Activated naive CD8-positive, alpha-beta T cell treated with anti-CD3 and anti-CD28 coated beads, Interleukin-2, amount 50 U/mL, for 24 hours (primary cell): ENCODE measurements at places on chromosomes 6 and 20.
A peak's percentile ranks its signal among the peaks of the same experiment; 100 is the strongest.

DNA sequence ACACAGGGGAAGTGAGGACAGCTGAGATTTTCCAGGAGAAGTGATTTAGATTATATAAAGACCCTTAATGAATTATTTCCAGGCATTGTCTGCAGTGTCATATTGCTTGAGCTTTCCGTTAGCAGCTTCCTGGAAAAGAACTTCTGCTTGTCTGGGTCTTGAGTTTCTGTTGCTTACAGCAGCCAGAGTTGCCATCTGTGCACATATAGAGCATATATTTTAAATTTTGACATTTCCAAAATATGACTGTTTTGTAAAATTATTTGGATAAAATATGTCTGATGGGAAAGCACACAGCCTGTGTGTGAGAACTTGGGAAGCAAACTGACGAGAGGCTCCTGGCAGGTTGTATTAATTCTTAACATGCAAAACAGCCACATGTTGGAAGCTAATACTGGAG is 21.0 kb upstream of the NKX2-2 start:
- no peak for DNase-seq

DNA sequence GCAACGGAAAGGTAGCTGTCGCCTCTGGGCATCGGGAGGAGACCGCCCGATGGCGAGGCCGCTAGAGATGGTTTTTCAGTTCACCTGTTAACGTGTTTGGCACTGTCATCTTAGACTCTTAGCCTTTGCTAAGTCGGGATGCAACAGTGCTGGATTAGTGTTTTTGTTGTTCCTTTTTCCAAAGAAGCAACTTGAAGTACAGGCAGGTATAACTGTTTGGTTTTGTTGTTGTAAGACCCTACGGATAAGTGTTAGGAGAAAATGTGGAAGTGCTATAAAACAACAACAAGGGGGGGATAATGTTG is 723 bp downstream of the MANEA start:
- DNase-seq = no peak

GRCh38 chr20:2805689-2806350 is 5.4 kb upstream of the CPXM1 start:
- no peak for DNase-seq

DNA sequence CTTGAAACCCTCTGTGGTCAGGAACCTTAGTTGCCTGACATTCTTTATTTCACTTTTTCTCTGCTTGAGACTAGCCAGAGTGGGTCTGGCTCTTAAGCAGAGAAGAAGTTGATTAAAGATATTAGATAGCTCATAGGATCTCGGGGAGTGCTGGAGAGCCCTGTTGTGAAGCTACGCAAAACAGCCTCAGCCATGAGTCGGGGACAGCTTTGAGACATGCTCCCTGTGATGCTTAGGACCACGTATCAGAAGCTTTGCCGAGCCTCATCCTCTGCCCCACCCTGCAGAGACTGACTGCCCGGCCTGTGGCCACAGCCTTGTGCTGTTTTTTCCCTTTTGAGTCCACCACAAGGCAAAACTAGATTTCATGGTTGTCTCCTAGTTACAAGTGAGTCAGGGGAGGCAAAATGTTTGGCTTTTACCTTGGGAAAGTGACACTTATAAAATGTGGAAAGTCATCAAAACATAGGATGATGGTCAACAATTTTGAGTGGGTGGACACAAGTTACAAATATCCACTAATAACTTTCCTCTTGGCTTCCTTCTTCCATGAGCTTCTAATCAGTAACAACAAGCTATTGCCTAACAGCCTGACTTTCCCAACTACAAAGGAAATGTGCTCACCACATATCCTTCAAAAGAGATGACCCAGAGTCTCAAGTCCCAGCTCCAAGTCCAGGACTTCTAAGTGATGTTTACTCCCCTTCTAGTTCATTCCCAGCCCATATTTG is 108.4 kb downstream of the JAG1 start:
- DNase-seq = no peak

GRCh38 chr6:31676322-31676903 is 4.5 kb downstream of the LY6G5C start:
- DNase-seq = no peak

- no peak for DNase-seq
Observed at GRCh38 chr6:4653141-4653540, 123.1 kb upstream of the CDYL start.

DNA sequence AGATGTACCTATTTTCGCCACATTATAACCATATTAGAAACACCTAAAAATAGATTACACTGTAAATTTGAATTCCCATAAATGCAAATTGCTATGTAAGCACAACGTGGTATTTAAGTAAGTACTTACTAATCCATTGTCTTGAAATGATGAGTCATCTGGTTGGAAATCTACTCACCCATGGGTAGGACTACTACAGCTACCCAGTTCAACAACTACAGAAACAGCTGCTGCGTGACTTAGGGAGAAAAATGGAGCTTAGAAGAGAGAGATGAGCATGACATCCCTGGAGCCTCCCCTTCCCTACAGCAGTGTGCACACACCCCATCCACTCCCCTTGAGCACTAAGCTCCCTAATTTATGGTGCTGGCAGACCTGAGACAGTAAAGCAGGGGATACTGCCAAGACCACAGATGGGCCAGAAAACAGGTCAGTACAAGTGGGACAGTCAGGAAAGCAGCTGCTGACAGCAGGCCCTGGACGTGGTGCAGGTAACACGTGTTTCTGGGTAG is 26.9 kb downstream of the RRAGD start:
- no peak for DNase-seq

- no peak for DNase-seq
Observed at GRCh38 chr6:158016571-158017383, 35.1 kb downstream of the SYNJ2 start.

DNA sequence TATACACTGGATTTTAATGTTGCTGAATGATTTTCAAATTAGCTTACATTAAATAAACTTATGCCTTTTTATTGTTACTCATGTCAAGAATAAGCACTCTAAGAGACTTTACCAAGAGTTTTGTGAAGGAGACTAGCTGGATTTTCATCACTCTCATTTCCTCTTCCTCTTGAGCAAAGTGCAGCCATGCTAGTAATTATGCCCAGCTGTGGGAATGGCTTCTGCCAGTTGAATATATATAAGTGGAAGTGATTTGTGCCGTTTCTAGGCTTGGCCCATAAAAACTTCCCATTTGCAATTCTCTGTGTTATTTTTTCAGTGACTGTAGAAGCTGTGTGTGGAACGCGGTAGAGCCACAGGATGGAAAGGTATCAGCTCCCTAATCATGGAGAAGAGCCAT is 255.8 kb downstream of the HDGFL1 start:
- DNase-seq = no peak

GRCh38 chr6:51266604-51267003 is 447.9 kb downstream of the TFAP2B start:
- DNase-seq = no peak

DNA sequence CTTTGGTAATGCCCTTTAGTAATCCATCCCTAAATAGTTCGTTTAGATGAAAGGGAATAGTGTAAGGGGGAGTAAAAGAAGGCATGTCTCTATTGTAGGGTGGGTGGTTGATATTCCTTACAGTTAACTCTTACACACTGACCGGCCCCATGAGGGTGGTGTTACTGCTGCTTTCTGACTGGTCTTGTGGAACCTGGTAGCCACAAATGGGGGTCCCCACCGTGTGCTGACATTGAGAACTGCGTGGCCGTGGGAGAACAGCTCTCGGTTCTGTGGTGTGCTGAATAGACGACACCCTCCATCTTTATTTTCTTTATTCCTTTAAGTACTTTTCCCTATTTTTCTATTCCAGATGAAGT is 19.3 kb downstream of the MRAP2 start:
- DNase-seq = no peak

- DNase-seq = no peak
Observed at GRCh38 chr20:58794510-58795180, 56.1 kb downstream of the GNAS-AS1 start.

GRCh38 chr20:23061734-23062561 is 12.5 kb upstream of the THBD start:
- no peak for DNase-seq

DNA sequence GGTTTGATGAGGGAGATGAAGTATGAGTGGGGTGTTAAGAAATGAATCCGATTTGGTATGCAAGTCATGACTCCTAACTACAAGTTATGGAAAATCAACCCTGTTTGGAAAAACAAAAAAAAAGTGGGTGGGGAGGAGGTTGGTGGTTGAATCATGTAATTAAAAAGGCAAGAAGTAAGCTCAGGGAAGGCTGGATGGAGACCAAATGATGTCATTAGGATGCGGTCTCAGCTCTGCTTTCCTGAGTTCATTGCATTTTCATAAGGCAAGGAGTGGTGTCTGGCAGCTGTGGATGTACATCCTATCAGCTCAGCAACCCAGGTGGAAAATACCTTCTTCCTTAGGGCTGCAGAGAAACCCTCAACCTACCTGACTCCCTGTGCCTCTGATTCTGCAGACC is 60.4 kb upstream of the AKAP12 start:
- DNase-seq = no peak

GRCh38 chr6:10587656-10588406 is 66.7 kb downstream of the GCNT2 start:
- DNase-seq = no peak

DNA sequence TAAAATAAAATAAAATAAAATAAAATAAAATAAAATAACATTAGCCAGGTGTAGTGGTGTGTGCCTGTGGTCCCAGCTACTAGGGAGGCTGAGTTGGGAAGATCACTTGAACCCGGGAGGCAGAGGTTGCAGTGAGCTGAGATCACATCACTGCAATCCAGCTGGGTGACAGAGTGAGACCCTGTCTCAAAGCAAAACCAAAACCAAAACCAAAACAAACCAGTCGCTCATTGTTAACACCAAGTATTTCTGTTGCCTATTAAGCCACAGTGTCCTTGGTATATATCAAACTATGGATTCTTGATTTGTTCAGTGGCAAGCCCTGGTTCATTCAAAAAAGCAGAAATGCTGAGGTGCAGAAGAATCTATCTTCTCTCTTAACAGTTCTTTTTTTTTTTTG is 65.7 kb downstream of the PYGB start:
- no peak for DNase-seq

DNA sequence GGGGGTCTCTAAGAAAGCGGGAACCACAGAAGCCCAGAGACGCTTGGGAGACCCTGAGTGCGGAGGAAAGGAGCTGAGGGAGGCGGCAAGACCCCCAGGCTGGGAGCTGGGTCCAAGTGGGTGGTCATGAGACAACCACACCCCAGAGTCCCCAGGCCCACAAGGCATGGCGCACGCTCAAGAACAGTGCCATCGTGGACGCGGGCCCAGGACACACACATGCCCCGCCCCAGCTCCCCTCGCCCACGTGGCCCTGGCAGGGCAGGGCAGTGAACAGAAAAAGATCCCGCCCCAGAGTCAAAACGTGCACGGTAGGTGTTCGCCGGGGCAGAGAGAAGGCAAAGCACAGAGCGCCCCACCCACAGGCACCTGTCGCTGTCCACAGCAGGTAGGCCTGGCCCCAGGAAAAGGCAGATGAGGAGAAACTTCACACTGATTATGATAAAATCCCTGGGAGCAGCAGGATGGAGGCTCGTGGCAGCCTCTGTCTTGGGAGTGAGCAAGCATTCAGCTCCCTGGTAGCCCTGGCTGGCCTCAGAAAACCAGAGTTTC is 50.0 kb downstream of the BPIFB1 start:
- no peak for DNase-seq

DNA sequence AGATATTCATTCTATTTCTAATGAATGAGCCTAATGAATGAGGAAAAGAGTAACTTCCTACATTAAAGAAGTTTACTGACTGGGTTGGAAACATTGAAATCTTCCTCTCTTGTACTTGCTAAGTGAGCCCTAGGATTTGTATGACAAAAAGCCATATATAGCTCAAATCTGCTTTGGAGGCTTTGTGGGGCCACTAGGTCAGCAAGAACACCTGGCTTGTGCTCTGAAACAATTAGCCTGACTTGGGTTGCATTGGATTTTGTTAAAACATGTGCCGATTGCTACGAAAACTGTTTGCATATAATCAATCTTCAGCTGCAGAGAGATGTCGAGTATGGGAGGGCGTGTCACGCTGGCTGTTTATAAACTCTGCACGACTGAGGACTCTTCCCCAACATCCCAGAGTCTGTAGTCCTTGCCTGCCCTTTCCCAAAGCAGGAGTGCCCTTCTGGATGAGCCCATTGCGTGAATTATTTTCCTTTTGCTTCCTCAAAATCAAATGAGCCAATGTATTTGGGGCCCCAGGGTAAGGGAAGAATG is 684.8 kb downstream of the DHX35 start:
- no peak for DNase-seq

DNA sequence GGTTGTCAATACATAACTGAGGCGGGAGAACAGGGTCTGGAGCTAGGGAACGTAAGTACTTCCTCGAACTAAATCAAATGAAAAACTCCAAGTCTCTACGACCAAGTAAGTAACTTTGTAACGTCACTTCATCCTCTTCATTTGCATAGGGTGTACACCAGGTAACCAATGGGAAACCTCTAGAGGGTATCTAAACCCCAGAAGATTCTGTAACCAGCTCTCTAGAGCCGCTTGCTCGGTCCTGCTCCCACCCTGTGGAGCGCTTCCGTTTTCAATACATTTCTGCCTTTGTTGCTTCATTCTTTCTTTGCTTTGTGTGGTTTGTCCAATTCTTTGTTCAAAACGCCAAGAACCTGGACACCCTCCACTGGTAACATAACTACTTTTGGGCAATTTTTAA is 133.5 kb upstream of the TMEM170B start:
- DNase-seq = no peak

DNA sequence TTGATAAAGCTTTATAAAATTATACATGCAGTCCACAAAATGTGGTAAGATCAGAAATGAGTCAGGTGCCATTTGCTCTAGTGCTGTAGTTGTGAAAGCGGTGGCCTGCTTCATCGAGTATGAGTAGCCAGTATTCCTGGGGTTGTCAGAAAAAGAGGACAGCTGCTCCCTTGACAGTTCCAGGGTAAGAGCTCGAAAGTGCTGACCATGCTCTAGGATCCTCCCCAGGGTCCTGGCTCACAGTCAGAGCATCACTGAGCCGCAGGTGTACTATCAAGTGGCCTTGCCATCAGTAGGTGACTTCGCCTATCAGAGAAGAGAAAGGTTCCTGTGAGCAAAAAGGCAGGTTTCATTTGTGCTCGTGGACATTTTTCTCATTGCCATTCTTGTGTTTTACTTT is 3.6 kb downstream of the BTBD3 start:
- no peak for DNase-seq

DNA sequence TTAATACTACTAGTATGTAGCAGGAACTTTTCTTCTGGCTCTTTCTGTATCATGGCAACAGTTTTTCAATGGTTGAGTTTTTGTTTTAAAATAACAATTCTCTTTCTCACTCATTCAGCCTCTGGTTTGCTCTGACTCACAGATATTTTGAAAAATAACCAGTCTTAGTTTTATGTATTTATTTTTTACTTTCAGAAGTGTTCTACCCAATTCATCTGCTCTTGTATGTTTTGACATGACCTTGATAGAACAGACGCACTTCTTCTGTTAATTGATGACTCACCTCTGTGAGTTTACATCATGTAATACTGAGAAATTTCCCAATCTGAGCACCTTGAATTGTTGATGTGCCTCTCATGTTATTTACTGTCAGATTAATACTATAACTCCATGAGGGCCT is 178.9 kb downstream of the SASH1 start:
- no peak for DNase-seq

GRCh38 chr20:2799271-2799670 is 1.2 kb downstream of the CPXM1 start:
- DNase-seq = no peak

- peak; percentile 79 for DNase-seq
Observed at GRCh38 chr20:49276961-49277785, 684 bp downstream of the ZNFX1 start.
